CD4-positive, alpha-beta T cell (primary cell): ENCODE measurements at places on chromosomes 1 and 21.

GRCh38 chr21:43190951-43191350, 22.1 kb downstream of the CRYAA start:
- no peak for DNase-seq

DNA sequence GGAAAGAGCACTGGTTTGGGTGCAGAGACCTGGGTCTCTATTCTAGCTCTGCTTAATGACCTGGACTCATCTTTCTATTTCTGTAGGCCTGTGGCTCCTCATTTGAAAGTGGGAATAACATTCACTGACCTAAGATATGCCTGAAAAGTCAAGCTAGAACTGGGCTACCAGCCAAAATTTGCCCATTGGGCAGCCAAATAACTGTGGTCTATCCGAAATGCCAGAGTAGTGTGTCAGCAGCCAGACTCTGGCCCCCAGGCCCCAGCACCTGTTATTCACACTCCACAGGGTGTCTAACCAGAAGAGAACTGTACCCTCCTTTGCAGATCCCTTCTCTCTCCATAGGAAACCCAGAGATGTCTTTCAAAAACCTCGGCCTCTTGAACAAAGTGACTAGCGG, 12.6 kb downstream of the DAB1 start:
- no peak for DNase-seq

DNA sequence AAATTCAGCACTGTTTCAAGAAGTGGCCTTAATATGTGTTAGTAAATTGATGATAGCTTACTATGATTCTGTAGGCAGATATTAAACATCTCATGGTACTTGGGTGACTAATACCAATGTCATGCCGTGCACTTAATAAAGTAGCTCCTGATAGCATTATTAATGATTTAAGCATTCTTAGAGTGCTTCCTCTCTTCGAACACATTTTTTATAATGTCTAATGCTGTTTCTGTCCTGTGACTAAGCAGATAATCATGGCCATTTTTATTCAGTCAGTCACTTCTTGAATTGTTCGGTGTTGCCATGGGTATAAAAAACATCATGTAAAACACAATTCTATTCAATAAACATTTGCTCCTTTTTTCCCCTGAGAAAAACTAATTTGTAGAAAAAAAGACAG, 804.6 kb upstream of the ADGRL4 start:
- no peak for DNase-seq

DNA sequence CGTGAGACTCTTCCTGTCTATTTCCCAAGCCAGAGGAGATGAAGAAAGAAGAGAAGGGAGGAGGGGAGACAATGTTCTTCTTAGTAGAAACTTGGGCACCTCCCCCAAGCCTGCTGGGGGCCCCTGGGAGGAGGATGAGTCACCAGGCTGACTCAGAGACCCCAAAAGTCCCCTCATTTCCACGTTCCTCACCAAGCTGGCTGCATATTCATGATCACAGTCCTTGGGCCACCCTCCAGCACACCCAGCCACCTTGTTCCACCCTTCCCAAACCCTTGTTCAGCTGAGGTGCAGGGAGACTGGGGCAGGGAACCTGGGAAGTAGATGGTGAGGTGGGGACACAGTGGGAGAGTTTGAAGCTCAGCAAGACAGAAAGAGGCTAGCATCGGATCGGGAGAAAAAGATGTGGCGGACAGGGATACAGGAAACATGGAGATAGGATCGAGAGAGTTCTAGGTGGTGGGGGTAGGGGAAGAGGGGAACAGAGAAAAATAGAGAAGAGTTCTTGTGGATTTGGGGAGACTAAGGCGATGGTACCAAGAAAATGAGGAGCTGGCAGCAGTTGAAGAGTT, 712 bp downstream of the RAB13 start:
- DNase-seq: no peak

DNA sequence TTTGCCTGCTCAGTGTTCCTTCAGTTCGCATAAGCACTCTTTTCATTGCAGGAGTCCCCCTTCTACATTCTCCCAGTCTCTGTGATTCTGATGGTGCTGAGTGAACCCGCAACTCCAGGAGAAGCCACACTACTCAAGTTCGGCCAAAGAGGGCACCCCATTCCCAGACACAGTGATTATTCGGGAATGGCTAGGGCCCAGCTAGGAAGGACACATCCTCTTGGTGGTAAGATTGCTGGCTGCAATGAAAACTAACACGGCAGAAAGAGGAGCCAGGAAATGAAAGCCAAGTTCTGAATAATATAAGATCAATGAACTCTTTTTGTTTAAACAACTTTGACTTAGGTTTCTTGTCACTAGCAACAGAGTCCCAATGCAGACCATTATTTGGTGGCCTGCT, 14.9 kb downstream of the CREG1 start:
- DNase-seq: no peak

DNA sequence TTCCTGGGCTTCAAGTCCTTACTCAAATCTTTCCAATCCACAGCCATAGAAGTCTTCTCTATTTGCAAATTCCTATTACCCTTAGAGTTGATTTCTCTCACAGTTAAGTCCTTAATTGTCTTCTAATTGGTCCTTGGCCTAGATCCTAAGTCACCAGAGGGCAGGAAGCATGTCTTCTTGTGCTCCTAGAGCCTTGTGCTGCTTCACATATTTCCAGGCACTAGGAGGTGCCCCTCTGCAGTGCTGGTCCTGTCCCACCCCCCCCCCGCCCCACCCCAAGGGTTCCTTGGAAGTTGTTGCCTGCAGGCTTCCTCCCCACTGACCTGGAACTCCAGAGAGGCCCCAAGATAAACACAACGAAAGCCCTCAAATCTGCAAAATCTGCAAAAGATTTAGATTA, 28.1 kb upstream of the TARBP1 start:
- no peak for DNase-seq

- no peak for DNase-seq
Measured at GRCh38 chr1:117671781-117672501, 66.1 kb downstream of the TENT5C start.

GRCh38 chr21:25582888-25583287, 24.4 kb downstream of the MRPL39 start:
- no peak for DNase-seq

DNA sequence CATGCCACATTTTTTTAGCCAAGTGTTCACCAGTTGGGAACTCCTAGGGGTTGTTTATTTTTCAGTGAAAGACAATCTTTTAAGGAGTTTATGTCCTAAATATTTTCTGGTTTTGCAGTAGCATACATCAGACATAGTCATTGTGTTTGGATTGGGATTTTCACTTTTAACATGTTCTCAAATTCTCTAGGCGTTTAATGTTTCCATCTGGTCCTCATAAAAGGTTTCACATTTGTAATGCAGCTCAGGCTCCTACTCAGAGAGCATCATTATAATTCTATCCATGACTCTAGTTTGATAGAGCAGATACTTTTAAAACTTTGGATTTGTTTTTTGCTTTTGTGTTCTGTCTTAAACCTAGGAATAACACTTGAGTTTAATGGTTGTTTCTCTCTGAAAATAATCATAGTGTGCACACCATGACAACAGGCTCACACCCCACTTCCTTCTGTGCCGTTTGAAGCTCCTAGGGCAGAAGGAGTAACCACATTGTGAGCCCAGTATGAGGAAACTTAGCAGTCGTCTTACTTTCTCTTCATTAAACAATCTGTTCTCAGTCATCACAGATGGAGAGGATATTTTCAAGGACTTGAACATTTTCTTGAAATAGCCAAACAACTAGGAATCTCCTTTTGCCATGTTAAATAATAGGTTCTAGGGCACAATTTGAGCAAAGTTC, 219.6 kb downstream of the PDE4B start:
- DNase-seq: no peak

DNA sequence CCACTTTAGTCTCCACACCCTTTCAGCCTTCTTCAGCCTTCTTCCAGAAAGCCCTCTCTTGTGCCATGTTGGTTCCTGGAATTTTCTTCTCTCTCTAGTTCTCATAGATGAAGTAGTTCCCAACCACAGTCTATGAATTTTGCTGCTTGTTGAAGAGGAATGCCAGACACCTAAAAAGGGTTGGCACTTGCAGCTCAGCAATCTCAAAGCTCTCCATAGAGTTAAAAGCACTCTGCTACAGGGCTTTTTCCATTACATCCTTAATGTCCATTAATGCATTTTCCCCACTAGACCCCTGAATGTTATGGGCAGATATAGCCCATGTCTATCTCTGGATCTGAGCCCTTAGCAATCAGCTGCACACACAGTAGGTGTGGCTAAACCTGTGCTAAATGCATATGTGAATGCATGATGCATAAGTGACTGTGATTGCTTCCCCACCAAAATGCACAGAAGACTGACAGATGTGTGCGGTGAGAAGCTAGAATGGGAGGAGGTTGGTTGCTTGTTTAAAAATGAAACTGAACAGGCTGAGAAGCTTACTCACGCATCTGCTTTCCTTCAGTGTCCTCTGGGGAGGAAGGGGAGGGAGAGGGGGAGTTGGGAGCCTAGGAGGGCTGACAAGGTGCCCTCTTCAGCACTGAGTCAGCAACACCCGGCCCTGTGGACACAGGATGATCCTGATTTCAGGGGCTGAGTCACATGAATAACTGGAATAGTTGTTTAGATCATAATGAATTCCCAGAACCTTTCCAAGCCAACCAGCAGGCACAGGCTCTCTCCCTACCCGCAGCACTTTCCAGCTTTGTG, 146.1 kb upstream of the FGGY start:
- no peak for DNase-seq

DNA sequence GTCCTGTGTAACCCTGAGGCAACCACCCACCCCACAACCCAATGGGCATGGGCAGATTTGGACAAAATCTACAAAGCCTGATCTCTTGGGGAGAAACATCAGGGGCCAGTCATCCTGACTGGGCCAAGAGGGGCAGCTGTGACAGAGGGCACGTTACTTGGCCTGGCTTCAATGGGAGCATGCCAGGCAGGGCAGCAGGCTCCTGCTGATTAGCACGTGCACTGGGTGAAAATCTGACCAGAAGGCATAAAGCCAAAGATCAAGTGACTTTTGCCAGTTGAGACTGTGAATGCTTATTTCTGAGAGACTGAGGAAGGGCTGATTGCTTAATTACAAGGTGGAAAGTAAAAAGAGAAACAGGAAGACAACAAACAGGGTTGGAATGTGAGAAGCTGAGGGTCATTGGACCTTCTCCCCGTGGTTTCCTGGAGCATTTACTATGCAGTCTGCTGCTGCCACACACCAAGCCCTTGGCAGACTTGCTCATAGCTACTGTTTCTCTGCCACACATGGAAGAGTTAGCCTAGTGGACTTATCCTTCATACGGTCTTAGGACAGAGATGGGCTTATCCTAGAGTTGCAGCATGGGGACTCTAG, 39.8 kb upstream of the TNR start:
- no peak for DNase-seq

- DNase-seq: no peak
Measured at GRCh38 chr1:235843461-235843961, 23.2 kb downstream of the LYST start.

GRCh38 chr1:41110736-41111135, 89.2 kb upstream of the SLFNL1 start:
- DNase-seq: no peak
